ENCODE measurements at places on chromosomes 2 and 18.

DNA sequence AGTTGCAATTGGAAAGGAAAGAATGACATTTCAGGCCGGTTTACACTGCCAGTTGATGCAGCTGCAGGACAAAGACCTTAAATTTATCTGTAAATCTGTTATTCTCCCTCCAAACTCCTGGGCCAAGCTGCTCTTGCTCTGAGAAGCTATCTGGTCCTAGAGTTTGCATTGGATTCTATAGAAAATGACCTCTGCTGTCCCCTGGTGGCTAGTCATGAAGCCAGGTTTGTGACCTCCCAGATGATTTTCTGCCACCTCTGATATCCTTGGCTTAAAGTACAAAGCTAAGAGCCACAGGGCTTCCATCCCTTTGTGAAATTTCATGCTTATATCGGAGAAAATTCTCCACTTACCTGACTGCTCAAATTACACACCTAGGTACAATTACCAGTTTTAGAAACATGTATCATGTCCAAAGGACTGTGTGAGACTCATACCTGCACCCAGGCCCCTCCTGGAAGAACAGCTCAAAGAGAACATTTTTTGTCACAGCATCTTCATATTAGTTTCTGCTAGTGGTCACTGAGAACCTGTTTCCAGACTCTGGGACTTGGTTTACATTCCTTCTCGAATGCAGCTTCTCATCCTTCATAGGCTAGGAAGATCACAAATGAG, 28.9 kb upstream of the IER3IP1 start:
- no peak for DNase-seq

DNA sequence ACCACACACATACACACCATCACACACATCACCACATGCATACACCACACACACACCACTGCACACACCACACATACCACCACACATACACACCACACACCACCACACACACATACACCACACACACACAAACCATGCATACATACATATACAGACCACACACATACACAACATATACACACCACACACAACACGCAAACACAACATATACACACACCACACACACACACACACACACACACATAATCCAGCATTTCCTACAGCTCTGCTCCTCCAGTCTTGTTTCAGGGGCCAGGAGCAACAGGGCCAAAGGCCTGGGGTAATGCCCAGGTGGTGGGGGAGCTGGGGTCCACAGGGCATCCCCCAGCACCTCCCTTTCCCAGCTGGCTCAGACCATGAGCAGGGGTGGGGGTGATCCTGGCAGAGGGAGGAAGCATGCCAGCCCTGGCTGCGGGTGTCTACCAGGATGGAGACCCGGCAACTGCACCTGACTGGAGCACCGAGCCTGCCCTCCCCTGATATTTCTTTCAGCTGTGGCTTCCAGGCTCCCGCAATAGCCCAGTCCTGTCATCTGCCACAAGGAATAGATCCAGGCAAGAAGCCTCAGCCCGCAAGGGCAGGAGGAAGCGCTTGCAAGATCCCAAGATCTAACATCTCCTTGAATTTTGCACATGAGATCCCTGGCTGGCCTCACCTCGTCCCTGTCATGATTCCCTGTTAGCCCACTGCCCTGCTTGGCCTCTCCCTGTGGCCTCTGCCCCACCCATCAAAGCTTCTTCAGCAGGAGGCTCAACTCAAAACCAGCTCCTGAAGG, 196.9 kb downstream of the TNS1 start:
- no peak for DNase-seq

DNA sequence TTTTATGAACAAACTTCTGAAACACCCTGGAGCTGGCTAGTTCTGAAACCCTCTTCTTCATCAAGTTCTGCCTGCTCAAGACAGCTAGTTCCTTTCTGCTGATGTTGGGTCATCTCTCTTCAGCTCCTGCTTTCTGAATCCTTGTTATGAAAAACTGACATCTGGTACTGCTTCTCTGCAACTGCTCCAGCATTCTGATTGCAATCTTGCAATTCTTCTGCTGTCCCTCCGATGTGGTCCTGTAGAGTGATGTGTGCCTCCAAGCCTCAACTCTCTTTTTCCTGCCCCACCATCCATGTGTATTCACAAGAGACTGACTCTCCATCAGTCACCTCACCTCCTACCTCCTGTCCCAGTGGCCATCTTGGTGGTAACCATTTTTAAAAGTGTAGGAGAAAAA, 21.8 kb downstream of the COL6A3 start:
- no peak for DNase-seq

DNA sequence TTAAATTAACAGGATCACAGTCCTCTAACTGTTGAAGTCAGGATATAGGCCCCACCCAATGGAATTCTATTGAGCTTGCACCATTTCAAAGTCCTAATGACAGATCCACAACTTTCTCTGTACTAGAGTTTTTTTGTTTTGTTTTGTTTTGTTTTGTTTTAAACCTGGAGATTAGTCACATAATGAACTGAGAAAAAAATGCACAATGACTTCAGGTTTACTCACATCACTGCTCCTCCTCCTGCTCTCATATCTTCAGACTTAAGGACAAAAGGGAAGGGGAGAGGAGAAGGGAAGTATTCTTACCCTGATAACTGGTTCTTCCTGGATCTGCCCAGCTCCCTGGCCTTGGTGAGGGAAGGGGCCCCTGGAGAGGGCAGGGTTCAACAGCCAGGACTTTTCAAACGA, 208.2 kb upstream of the EPHA4 start:
- DNase-seq: no peak

DNA sequence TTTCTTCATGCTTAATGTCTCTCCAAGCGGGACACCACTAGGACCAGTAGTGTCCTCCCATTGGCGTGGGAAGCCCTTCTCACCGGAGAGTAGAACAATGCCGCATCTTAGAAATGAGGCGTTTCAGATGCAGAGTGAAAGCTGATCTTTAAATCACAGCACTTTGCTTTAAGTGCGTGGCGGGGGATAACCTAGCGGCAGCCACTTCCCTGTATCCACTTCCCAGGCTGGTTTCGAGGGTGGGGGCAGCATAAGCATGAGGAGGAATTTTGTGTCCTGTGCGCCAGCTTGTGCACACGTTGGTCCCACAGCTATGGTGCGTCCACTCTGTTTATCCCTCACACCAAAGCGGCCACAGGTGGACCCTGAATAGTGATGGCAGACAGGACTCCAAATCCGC, 63.1 kb downstream of the MBP start:
- no peak for DNase-seq

GRCh38 chr18:45139478-45139877, 458.8 kb downstream of the SETBP1 start:
- no peak for DNase-seq

DNA sequence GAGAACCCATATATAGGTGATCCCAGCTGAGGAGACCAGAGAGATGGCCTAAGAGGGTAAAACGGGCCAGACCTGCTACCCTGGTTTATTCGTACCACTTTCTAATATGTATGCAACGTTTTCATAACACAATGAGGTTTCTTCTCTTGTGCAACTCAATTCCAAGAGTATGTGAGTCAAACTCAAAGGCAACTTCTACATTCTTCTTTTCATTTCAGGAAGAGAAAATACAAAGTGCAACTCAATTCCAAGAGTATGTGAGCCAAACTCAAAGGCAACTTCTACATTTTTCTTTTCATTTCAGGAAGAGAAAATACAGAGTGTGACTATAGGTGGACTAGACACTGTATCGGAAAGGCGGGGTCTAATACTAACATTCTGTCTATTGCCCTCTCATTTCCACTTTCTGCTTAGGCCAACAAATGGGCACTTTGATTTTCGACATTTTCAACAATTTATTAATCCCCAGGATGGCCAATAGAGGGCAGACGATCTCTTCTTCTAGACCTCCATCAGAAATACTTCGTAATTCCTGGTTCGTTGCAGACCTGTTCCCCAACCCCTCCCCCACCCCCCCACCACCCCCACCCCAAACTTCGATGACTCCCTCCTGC, 3.7 kb upstream of the CRIM1 start:
- no peak for DNase-seq

DNA sequence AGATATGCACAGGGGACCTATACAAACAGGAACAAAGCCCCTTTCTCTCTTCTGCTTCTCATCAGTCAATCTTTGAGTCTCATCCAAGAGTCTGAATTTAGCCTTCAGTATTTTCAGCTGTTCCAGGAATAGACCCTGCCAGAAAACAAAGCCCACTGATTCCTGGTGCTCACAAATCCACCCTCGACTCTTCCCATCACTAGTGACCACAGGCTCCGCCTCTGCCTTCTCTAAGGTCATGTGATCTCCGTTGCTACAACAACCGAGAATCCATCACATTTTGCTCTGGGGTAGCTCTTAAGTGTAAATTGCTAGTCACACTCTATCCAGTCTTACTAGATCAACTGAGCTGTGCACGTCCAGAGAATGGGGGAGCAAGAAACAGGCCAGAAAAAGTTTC, 46.4 kb upstream of the SPTBN1 start:
- no peak for DNase-seq

DNA sequence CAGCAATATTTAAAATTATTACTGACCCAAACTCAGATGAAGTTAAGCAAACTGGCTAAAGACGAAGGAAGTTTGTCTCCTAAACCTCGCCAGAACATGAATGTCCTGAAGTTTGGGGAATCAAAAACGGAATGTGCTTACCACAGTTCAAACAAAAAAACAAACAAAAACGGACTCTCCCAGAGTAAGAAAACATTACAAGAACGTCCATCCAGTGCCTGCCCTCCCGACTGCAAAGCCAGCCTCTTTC, 1.1 kb downstream of the KANSL1L start:
- no peak for DNase-seq

GRCh38 chr2:149873936-149874335, 286.4 kb upstream of the MMADHC start:
- no peak for DNase-seq

- no peak for DNase-seq
Measured at GRCh38 chr2:27202854-27203253, 9.0 kb upstream of the ATRAID start.

DNA sequence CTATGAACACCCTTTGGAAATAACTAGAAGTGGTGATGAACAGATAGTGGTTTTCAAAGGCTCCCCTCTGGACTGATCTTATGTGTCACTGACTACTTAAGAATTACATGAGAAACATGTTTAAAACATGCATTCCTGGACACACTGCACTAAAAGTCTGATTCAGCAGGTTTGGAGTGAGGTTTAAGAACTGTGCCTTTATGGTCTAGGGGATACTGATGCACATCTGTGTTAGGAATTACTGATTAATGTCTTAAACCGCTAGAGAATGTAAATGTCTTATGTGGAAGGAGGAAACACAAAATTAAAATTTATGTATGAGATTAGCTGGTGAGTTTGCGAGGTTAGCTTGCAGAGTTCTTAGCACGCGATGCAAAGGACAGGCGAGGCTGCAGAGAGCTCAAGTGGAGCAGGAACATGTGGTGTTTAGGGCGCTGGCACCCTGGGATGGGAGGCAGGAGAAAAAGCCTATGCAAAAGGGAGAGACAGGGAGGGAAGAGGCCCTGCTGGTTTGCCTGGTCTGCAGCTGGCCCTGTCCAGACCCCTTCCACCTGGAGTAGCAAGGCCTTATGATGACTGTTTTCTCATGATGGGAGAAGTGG, 11.7 kb downstream of the SH3YL1 start:
- no peak for DNase-seq

- no peak for DNase-seq
Measured at GRCh38 chr2:27809761-27810241, 38.3 kb downstream of the MRPL33 start.

GRCh38 chr2:160279813-160280465, 79.9 kb upstream of the ITGB6 start:
- no peak for DNase-seq

- no peak for DNase-seq
Measured at GRCh38 chr2:79630972-79631557, 118.2 kb downstream of the CTNNA2 start.

DNA sequence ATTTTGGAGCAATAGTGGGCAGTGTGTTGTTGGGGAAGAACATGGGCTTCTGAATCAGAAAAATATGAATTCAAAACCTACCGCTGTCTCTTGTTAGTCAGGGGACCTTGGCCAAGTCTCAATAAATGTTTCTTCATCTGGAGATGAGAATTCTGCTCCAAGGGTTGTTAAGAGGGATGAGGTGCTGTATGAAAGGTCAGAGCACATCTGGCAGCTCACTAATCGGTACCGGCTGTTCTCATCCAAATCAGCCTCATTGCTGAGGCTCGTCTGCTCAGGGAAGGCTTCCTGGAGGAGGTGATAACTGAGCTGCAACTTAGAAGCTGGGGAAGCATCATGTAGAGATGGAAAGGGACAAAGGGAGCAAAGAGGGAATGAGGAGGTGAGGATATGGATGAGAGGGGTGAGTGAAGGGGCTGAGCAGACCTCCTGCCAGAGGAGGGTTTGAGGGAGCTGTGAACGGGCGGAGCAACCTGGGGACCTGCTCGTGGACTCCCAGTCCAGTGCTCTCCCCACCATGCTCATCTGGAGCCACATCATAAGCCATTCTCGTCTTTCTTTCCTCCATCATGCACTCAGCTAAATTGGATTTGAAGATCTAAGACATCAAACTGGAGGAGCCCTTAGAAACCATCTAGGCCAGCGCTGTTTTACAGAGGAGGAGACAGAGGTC, 47.4 kb downstream of the GREB1 start:
- no peak for DNase-seq

GRCh38 chr18:11155034-11155759, 5.8 kb upstream of the PIEZO2 start:
- DNase-seq: no peak

GRCh38 chr18:67919316-67919715, 402.8 kb upstream of the DSEL start:
- no peak for DNase-seq

DNA sequence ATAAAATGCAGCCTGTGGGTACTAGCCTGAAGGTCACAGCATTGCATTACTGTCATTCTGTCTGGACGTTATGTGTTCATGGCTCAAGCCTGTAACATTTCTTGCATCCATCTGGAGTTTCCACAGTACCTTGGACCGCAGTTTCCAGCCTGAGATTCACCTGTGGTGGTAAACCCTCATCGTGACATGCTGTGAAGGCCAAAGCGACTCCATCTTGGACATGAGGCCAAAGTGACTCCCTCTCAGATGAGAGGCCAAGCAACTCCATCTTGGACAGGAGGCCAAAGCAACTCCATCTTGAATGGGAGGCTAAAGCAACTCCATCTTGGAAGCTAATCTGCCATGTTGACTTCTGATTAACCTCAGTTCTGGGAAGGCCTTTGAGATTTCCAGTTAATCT, 257.7 kb upstream of the MYT1L start:
- DNase-seq: no peak

- no peak for DNase-seq
Measured at GRCh38 chr2:203583084-203583695, 48.1 kb upstream of the RAPH1 start.

Measured in stimulated activated CD8-positive, alpha-beta memory T cell treated with anti-CD3 and anti-CD28 coated beads, Interleukin-15, amount 100 ng/mL, for 24 hours (primary cell).